Activated naive CD4-positive, alpha-beta T cell treated with anti-CD3 and anti-CD28 coated beads for 36 hours (primary cell): ENCODE measurements at places on chromosomes 3 and 15. TPM values are rescaled to one million over a fixed set of nuclear protein-coding genes. Genes with fewer than 3 reads are reported as not detected.
A peak's percentile ranks its signal among the peaks of the same experiment; 100 is the strongest.

TNIK gene
- total RNA-seq, result 28.8 TPM

GNAT1 gene
- total RNA-seq, result not detected

SLC22A14 gene
- total RNA-seq, result not detected

DNA sequence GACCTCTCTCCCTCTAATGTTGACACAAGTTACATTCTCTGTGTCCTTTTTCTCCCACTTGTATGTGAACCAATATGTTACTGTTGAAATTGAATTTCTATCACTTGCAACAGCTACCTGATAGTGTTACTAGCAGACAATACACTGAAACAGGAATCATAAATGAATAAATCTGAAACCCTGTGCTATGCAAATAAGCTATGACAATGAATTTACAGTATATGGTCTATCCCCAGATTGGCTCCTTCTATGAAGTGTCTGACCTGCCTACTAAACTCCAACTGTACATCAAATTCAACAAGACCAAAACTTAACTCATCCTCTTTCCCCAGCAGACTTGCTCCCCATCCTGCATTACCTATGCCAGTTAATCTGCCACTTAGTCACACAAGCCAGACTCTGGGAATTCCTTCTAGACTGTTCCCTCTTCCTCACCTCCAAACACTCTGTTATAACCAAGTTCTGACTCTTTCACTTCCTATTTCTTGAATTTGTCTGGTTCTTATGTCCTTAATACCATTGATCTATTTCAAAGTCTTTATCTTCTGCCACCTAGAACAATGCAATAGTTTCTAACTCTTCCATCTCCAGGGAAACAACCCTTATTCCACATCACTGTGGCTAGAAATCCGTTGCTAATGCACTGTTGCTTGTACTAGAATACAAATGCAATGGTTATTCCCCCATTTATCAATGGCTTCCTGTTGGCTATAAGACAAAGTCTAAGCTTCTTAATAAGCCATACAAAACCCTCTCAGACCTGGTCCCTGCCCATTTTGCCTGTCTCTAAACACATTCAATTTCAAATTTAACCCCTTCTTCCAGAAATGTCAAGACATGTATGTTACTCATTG is 13.4 kb upstream of the ZNF639 start:
- DNase-seq, result no peak

DNA sequence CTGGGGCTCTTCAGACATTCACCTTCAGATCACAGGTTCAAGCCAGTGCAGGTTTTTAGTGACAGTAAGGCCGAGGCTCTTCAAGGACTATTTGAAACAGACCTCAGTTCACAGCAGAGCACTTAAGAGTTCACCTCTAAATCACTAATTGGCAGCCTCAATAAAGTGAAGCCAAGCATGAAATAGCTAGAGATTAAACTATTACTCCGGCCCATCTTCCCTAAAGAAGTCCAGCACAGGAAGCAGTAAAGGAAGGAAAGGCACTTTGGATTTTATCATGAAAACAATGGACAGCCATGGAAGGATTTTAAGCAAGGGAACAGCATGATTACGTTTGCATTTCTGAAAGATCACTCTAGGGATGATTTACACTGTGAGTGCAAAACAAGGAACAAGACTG is 27.6 kb upstream of the ARL6 start:
- DNase-seq, result no peak

- no peak for DNase-seq
Measured at GRCh38 chr3:183578179-183578578, 22.7 kb upstream of the KLHL6 start.

GRCh38 chr3:50374363-50375257 is 15.3 kb upstream of the TMEM115 start:
- no peak for DNase-seq

DNA sequence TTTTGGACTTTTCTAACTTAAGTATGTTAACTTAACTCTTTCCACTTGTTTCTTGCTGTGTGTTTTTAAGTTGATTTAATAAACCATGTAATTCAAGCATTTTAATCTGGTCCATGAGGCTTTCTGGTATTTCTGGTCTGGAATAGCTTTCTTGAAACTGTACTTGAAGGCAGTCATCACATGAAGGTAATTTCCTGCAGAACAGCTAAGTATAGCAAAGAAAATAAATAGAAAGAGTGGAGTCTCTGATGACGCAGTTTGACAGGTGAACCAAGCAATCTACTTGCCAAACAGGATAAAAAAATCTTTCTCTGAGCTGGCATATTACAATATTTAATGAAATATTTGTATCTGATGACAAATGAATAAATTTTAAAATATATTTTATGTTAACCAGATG is 74.9 kb downstream of the BTLA start:
- no peak for DNase-seq

- no peak for DNase-seq
Measured at GRCh38 chr15:100663086-100663914, 60.9 kb downstream of the ASB7 start.

DNA sequence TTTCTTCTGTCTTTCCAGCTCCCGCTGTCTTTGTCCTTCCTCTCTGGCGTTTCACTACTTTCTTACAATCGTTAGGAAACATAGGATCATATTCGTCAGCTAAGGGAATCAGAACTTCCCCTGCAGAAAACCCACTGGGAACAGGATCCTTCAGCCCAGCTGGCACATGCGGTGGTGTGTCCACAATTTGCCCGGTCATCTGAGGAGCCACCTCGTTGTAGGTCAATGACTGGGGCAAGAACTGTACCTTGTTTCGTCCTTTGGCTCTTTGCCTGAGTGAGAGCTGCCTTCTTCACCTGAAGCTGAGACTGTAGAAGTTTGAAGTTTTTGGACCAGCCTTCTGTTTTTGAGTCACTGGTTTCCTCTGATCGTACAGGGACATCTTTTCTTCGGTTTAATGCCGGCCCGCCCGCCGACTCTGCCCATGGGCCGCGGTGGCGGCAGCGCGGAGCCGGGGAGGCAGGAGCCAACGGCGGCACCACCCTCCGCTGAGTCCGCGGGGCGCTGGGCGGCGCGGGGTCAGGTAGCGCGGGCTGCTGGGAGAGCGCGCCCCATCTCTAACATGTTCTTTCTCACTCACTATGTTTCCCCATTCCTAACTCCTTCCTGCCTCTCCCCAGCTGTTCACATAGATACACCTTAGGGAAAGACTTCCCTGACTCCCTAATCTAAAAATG is 214.1 kb upstream of the NANOGP8 start:
- no peak for DNase-seq

DNA sequence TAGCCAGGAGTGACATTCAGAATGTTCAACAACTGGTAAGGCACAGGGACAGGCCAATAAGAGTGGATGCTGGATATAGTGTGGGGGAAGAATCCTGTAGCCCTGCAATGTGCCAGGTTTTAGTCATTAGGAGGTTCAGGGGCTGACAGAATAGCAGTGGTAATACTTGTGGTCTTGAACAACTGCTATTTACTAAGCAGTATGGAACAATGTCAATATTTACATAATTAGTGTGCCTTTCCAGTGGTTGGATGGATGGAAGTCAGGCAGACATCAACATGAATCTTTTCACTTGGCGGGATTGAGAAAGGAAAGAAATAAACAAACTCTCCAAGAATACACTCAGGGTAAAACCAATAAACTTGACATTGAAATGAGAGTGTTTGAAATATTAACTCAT is 55.1 kb downstream of the OTOL1 start:
- DNase-seq, result no peak

- DNase-seq, result no peak
Measured at GRCh38 chr3:182438398-182438797, 354.9 kb upstream of the ATP11B start.

DNA sequence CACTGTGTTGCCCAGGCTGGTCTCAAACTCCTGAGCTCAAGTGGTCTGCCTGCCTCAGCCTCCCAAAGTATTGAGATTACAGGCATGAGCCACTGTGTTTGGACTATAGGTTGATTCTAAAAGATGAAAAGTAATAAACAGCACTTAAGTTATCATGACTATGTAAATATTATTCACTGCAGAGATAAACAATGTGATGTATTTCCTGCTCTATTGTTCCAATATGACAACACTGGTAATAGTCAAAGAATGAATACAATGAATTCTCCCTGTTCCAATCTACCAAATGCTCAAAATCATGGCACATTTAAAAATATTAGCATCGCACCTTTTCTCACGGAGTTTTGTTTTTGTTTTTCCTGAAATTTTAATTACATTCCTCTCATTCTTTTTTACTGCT is 36.8 kb upstream of the TBL1XR1 start:
- no peak for DNase-seq

GRCh38 chr3:25556447-25556846 is 108.3 kb downstream of the TOP2B start:
- no peak for DNase-seq

GRCh38 chr3:28268989-28269388 is 27.6 kb downstream of the CMC1 start:
- DNase-seq, result no peak

- DNase-seq, result no peak
Measured at GRCh38 chr15:59879506-59880265, 124.4 kb upstream of the FOXB1 start.

- no peak for DNase-seq
Measured at GRCh38 chr3:4749567-4750002, 229.7 kb upstream of the BHLHE40 start.

DNA sequence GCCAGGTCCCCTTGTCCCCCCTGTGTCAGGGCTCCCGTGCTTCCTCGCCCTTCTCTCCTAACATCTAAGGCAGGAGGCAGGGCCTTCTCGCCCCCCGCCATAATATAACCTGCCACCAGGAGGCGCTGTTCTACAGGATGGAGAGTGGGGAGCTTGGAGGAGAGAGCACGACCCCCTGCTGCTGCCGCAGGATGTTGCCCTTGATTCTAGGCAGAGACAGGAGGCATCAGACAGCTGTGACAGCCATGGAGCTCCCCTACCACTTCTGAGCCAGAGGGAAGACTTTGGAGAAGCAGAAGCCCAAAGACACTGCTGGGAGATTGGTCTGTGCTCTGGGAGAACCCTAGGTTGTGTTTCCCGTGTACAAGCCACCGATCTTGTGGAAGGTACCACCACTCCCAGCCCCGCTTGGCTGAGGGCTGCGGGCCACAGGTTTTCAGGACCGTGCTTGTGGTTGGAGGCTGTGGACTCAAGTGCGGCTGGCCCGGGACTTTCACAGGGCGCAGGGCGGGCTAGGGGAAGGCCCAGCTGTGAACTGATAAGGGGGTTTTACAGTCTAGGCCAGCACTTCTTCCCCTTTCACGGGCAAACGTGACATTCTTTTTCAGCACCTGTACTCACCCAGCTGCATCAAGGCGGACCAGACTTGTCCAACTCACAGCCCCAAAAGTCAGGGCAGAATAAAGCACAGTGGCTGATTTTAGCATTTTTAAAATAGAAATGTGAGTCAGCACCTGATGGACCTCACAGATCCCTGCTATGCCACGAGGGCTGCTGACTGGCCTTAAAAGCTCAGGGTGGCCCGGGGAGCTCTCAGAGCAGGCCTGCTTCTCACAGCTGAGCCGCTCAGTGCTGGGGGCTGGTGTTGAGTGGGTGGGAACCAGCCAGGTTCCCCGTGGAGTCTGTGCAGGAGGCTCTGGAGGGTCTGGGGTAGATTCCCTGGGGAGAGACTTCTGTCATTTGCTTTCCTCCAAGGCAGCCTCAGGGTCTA is 2.6 kb upstream of the TIGIT start:
- DNase-seq, result peak; percentile 93
